ENCODE measurements at places on chromosomes 5 and 9.

DNA sequence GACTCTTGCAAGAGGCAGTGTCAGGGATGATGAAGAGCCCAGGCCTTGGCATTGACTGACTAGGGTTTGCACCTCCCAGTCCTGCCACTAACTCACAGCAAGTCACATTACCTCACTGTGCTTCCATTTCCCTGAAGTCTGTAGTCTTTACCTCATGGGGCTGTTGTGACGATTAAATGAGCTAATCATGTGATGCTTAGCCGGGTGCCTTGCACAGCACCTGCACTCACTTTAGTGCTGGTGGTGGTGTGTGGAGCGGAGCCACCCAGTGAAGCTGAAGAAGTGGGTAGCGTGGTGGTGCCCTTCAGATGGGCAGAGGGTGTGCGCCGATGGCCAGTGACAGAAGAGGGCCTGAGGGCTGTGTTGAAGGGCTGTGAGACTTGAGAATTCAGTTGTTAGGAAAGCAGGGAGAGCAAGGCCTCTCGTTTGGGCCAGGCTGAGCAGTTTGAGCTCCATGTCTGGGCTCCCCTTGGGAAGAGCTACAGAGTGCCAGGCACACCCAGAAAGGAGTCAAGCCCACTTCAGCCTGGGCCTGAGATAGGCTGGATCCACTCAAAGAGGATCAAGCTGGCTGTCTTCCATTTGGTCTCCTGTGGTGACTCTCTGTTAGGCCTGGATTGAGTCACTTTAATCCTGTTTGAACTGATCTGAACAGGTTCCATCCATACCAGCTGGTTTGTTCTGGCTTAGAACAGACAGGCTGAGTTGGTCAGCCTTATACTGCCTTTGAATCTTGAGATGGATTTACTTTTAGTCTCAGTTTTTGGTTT, 42.5 kb downstream of the RALGPS1 start:
- DNase-seq: no peak

DNA sequence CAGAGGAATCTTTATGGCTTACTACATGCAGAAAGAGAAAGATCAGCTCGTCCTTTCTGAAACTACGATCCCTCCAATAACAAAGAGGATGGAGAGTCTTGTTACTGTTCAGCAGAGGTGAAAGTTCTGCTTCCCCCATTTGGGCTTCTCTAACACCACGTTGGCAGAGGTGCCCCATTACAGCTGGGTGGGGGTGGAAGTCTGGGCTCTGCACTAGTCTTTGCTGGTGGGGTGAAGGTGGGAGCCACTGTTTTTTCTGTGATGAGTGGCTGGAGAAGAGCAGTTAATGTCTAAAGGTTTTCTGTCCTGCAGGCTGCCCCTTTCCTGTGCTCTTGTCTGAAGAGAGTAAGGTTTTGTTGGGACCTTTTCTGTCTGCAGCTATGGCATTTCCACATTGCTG, 64.7 kb upstream of the OTULINL start:
- no peak for DNase-seq

GRCh38 chr5:91329283-91329682, 53.8 kb downstream of the ARRDC3 start:
- DNase-seq: no peak

DNA sequence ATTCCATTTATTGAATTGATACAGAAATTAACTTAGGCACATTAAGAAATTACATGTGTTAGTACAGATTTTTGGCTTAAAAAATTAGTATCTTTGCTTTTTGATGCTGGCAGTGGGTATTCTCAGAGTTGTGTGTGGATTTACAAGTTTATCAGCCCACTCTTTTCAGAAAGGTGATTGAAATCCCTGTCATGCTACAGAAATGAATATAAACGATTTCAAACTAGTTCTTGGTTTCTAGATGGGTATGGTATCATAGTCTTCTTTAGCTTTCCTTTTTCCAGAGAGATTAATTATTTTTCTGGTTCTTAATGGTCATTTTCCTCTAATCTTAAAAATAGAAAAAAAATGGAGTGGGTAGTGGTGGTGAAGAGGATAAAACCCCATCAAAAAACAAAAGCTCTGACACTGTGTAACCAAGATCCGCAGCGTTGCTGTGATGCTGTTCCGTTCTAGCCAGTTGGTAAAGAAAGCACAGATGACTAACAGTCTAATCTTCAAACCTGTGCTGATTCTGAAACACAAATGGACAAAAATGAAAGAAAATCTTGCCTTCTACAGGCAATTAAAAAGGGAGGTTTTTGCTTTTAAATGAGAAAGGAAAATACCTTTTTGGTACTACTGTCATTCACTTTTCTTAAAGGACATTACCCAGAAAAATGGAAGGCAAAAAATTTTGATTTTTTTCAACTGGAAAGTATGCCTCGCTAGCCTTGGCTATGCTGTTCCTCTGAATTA, 5.2 kb downstream of the LRRTM2 start:
- DNase-seq: no peak

DNA sequence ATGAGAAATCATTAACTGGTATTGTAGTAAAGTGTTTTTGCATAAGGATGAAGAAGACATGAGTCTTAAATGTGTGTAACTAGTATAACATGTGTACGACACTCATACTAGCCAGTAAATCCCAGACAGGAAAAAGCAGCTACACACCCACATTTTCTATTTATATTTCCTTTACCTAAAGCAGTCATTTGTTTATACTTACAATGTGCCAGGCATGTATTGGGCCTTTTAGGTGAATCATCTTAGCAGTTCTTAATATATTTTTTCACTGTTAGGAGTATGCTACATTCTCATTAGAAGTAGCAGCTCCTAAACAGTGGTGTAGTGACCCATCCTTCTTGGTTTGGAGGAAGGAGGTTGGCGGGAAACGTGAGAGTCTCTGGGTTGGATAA, 55.8 kb upstream of the TMC1 start:
- no peak for DNase-seq

Measured in stimulated activated CD4-positive, alpha-beta T cell treated with anti-CD3 and anti-CD28 coated beads, Interleukin-15, amount 100 ng/mL, for 1 hour (primary cell).